ENCODE measurements at places on chromosomes 1 and 21. TPM values are rescaled to one million over a fixed set of nuclear protein-coding genes. Genes with fewer than 3 reads are reported as not detected.

The ZNF648 gene
- total RNA-seq: not detected

The CR1L gene
- total RNA-seq: not detected

The MFSD2A gene
- 4.4 TPM for total RNA-seq

The MYBPH gene
- total RNA-seq: not detected

The MIS18A gene
- 16.2 TPM for total RNA-seq

The PLEKHN1 gene
- 4.9 TPM for total RNA-seq

The APH1A gene
- 119 TPM for total RNA-seq

The RPS6KA1 gene
- total RNA-seq: 15.0 TPM

The PRR9 gene
- not detected for total RNA-seq

The NUP210L gene
- not detected for total RNA-seq

The OR2T2 gene
- not detected for total RNA-seq

The TARBP1 gene
- 13.7 TPM for total RNA-seq

The RAD54L gene
- 12.1 TPM for total RNA-seq

The GJB4 gene
- 0.15 TPM for total RNA-seq

The TENT5C gene
- 0.14 TPM for total RNA-seq

The SLC35F3 gene
- 3.8 TPM for total RNA-seq

The LYPLAL1 gene
- total RNA-seq: 23.6 TPM

The OR2M4 gene
- total RNA-seq: not detected
